ENCODE measurements at places on chromosomes 7 and 10.

- no peak for ATAC-seq
Observed at GRCh38 chr7:72020311-72020710, 391.8 kb downstream of the CALN1 start.

DNA sequence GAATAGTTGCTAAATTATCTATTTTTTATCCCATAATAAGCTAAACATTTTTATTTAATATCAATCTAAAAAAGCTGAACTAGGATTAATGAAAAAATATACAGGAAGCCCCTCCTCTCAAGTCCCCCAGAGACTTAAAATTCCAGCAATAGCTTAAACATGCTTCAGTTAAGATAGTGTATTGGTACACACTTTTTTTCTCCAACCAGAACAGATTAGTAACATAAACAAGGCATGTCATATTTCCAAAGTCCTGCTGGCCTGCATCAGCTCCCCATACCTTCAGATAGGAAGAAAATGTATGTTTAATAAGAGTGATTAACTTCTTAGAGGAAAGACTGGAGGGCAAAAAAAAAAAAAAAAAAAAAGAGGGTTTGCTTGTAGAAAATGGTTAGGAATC is 7.1 kb downstream of the TBX20 start:
- ATAC-seq: no peak

DNA sequence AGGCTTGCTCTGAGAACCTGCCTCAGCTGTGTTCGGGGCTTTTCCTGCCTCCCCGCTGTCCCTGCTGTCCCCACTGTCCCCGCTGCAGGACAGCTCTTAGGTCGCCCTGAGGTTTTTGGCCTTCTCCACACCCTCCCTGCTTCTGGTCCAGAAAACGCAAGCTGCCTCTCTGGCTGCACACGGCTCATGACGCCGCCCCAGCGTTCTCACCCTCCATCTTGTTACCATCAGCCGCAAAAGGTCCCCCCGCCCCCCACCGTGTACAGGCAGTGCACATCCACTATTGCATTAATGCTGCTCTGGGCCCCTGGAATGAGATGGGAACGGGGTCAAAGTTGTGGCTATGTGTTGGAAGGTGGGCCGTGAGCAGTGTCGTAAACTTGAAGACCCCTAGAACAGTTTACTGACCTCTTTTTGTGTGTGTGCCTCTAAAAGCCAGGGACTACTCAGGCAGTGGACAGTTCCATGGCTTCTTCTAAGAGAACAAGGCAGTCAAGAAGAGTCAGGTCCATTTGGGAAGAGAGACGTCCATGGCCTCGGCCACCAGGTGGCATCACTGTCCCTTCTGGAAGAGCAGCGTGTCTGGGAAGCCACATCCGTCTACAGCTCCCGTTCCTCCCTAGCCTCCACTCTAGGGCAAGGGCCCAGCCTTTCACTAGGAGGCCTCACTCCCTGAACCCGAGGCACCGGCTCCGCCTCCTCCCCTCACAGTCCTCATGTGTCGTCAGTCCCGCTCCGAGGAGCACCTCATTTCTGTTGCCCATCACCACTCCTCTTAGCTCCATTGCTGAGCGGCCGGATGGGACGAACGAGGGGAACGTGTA is 38.5 kb upstream of the MKRN1 start:
- ATAC-seq: peak; percentile 35

- no peak for ATAC-seq
Observed at GRCh38 chr7:119281181-119281846, 991.7 kb upstream of the KCND2 start.

- ATAC-seq: no peak
Observed at GRCh38 chr7:116285252-116285651, 74.9 kb downstream of the TES start.

- peak; percentile 0 for ATAC-seq
Observed at GRCh38 chr7:36153571-36154097, 580 bp downstream of the EEPD1 start.

All from activated CD4-positive, CD25-positive, alpha-beta regulatory T cell treated with anti-CD3 and anti-CD28 coated beads, Interleukin-2, amount 50 U/mL, for 24 hours (primary cell).